ENCODE measurements at places on chromosomes 1 and 21.

GRCh38 chr1:2330035-2330434 lies 61.3 kb downstream of the MORN1 start:
- no peak for DNase-seq

DNA sequence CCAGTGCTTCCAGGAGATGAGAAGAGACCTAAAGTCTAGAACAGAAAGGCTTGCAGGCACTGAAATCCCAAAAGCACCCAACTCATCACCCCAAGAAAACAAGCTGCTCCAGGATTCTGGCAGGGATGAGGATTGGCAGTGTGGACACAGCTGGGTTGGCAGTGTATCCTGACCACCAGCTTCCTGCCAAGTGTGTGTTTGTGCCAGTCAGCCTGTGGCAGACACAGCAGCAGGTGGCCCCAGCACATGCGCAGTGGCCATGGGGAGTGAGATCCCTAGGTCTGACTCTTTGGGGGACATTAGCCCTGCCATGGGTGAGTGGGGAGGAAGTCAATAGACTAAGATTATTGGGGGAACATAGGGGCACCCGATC lies 8.7 kb upstream of the SNAPIN start:
- DNase-seq: no peak

GRCh38 chr1:245572709-245573108 lies 417.9 kb downstream of the KIF26B start:
- no peak for DNase-seq

- DNase-seq: peak; percentile 70
Measured at GRCh38 chr1:21607549-21608529, 61.3 kb downstream of the RAP1GAP start.

DNA sequence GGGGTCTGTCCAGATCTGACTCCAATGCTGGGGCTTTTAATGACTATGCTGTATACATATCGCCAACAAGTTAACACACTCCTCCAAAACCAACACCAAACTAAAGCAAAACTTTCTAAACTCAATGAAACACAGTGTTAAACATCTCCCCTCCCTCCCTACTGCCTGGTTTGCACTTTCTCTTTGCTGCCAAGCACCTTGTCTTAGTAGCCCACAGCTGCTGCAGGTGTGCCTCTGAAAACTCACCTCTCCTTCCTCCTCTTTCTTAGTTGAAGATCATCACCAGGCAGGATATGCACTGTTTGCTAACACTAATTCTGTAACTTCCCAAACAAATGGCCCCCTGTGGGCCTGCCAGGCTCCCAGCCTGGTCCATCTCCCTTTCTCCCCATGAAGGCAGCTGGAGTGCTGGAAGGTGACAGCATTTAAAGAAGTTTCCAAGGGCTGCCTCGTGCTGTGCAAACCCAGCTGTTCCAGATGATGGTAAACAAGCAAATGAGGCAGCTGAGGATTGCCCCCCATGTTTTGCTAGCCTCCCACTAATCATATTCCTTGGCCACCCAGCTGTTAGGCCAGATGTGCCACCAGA lies 213.7 kb downstream of the ASTN1 start:
- no peak for DNase-seq

DNA sequence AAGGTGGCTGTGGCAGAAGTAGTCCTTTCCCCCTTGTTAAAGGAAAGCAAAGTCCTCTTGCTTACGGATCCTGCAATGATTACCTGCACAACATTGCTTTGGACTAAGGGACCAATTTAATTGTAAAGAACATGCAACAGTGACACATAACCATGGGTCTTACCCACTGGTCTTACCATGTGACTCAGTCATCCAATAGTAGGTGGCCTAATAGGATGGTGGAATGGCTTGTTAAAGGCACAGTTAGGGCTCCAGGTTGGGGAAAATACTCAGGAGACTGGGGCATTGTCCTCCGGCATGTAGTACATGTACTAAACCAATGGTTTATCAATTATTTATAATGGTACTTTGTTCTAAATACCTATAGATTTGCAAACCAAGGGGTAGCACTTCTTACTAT lies 2.1 kb upstream of the YIPF1 start:
- DNase-seq: no peak

DNA sequence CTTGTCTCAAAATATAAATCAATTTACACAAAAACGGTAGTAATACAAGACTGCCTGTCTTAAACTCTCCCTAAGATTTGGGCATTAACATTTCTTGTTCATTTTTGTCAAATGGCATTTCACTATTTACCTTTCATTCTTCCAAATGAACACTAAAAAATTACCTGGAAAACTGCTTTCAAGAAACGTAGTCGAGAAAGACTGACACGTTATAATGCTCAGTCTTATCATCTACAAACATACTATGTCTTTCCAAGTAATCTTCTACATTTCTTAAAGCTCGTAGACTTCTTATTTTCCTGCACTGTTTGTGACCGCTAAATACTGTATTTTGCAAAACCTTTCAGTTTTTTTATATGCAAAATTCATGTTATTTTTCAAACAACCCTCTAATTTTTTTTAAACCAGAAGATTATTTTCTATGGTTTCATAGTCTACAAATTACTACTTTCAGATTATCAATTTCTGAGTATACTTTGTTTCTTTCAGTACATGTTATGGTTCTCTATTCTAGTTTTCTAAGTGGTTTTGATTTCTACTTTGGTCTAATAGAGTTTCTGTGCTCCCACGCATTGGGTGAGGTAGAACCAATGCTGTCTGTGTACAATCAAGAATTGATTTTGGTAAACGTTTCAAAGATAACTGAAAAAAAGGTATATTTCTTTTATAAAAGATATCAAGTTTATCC lies 336.4 kb downstream of the SMYD3 start:
- DNase-seq: no peak

DNA sequence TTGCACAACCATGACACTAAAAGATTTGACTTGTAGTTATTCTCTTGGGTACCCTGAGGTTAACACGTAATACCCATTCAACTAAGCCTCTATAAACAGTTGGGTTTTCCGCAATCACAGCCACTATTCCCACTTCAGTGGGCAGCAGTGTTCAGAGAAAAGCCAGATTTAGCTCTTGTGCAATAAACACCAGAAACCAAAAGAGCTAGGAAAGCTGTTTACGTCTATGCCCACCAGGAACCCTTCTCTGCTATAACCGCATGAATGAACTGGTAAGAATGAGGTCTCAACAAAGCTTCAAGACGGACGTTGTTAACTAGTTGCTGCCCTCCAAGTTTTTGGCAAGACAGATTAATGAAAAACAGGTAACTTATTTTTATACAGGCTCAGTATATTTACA lies 101.3 kb downstream of the SLC45A1 start:
- DNase-seq: no peak

- DNase-seq: no peak
Measured at GRCh38 chr1:167923324-167924056, 9.6 kb upstream of the ADCY10 start.

DNA sequence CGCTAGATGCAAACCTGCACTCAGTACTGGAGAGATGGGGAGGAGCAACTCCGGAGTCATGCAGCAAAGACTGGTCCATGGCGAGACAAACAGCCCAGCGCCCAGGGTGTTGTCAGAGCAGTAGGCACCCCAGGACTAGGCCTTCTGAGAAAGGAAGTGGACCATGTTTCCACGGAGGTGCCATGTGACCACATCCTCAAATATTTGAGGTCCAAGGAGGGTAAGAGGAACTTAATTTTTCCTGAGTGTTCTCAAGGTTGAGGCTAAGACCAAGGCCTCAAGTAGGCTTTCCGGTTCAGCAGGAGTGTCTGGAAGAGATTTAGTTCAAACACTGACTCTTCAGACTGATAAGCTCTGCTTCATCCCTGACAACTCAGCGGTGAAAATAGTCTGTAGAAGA lies 186.2 kb downstream of the RHOU start:
- no peak for DNase-seq

DNA sequence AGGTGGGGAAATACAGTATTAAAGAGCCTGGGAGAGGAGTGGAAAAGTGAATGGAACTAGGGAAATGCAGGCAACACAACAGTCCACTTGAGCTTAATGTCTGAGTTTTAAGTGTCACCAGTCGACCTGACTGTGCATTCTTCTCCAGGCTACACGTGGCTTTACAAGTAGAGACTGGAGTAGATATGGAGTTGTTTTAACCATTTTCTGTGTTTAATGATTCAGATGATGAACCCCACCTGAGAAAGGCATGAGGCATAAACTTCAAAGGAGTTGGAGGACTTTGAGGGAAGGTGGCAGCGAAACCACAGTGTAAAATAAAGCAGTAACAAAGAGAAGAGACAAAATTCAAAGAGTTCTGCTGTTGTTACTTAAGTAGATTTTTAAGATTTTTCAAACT lies 12.6 kb downstream of the FUBP1 start:
- no peak for DNase-seq

GRCh38 chr1:32353431-32353830 lies 8.9 kb downstream of the FAM229A start:
- DNase-seq: no peak

GRCh38 chr1:211738691-211739301 lies 63.4 kb upstream of the NEK2 start:
- DNase-seq: no peak

- no peak for DNase-seq
Measured at GRCh38 chr1:37438869-37439343, 35.5 kb upstream of the ZC3H12A start.

DNA sequence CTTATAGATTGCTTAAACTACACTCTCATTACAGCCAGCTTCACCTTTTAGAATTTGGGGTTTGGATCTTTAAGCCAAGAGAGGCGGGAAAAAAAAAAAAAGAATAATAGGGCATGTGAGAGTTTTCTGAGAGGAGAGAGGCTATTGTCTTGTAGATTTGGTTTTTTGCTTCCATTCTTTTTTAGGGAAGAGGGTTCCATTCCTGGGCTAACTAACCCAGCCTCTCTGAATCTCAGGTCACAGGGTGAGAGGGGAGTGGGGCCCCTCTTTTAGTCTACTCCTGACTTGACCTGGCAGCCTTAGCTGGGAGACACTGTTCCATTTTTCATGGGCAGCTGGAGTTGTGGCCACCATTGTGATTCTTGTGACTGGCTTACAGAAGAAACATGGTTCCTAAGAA lies 24.2 kb downstream of the PBX1 start:
- DNase-seq: no peak

DNA sequence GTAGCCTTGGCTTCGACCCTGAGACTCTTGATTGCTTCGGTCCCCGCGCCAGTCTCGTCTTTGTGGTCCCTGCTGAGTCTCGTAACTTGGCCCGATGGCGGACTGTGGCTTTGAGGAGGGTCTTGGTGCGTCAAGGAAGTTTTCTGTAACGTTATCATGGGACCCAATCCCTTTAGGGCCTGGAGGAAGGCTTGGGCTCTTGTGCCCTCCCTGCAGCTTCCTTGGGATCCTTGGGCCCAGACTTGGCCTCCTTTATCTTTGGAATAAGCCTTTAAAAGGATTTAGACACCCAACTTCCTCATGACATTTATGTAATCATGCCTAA lies 371 bp downstream of the ZMPSTE24 start:
- DNase-seq: no peak

GRCh38 chr1:58211869-58212268 lies 334.7 kb downstream of the OMA1 start:
- DNase-seq: no peak

DNA sequence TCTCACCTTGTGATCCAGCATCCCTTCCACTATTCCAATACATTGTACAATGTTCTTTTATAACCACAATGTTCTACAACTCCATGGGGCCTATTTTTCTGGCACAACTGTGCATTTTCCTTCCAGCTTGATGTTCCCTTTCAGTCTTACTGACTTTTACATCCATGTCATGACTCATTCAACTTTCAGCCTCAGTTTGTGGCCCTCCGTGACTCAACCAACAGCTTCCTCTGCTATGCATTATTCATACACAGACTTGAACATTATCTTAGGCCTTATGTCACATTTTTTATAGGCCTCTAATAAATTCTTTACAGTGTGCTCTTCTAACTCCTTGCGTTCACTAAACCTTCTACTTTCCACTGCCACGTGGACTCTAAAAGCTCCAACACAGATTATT lies 119.4 kb upstream of the PRMT6 start:
- peak; percentile 97 for DNase-seq

GRCh38 chr1:192491804-192492554 lies 83.6 kb upstream of the RGS1 start:
- peak; percentile 12 for DNase-seq

- DNase-seq: no peak
Measured at GRCh38 chr1:202034149-202034682, 23.8 kb downstream of the ELF3 start.

DNA sequence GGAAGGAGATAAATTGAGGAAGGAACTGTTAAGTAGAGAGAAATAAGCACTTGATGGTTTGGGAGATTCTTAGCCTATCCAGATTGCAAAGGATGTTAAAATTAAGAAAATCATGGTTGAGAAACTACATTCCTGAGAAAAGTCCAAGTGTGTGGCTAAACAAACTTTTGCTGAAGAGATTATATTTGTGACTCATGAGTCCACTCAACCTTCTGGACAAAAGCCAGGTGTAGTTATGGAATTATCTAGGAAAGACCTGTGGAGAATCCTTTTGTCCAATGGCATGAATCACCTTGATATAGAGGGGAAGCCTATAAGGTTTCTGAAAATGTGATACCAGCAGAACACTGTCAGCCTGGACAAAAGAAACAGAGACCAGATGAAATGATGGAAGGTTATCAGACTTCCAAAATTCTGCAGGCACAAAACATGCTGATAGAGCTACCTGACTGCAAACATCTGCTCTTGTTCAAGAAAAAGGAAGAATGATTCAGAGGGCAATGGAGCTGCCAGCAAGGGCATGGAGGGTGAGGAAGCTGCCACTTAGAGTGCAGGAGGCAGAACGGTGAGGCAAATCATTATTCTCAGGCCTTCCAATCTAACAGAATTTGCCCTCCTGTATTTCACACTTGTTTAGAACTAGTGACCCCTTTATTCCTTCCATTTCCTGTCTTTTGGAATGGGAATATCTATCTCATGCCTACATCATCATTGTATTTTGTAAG lies 300.6 kb upstream of the PRMT6 start:
- DNase-seq: peak; percentile 89

DNA sequence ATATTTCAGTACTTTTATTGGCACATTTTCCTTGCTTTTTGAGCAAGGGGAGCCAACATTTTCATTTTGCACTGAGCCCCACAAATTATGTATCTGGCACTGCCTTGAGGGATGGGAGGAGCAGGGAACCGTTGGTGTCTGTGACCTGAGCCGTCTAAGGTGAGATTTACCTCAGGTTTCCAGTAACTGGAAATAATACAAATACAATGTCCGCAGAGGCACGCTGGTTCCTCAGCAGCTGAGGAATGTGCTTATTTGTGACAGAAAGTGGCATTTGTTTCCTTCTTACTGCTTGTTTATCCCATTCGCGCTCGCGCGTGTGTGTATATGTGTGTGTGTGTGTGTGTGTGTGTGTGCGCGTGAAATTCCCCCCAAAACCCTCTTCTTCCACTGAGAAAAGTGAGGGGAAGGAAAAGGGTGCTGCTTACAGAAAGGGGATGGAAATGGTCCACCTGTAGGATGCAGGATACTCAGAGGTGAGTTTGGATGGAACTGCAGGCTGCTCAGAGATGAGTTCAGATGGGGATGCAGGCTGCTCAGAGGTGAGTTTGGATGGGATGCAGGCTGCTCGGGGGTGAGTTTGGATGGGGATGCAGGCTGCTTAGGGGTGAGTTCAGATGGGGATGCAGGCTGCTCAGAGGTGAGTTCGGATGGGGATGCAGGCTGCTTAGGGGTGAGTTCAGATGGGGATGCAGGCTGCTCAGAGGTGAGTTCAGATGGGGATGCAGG lies 30.2 kb upstream of the SLAMF1 start:
- DNase-seq: no peak

- no peak for DNase-seq
Measured at GRCh38 chr1:231216498-231216897, 24.5 kb upstream of the GNPAT start.

GRCh38 chr1:178849918-178850317 lies 21.0 kb downstream of the ANGPTL1 start:
- DNase-seq: no peak
